Activated CD4-positive, alpha-beta memory T cell treated with anti-CD3 and anti-CD28 coated beads, Interleukin-2, amount 10 ng/mL, durations not matched to agents 7 days and 5 days (primary cell): ENCODE measurements at places on chromosomes 1 and 21. TPM values are rescaled to one million over a fixed set of nuclear protein-coding genes. Genes with fewer than 3 reads are reported as not detected.
A peak's percentile ranks its signal among the peaks of the same experiment; 100 is the strongest.

ADORA1 gene
- total RNA-seq: not detected

GREM2 gene
- 1.4 TPM for total RNA-seq

NR5A2 gene
- 0.13 TPM for total RNA-seq

ELOVL1 gene
- 74.1 TPM for total RNA-seq

PADI4 gene
- total RNA-seq: not detected

CELA2B gene
- not detected for total RNA-seq

- H3K36me3 ChIP-seq: peaks cover 90% of the 10 kb centered on the region
- no peak for DNase-seq
- no peak overlapping the region for H3K4me3 ChIP-seq
- H3K4me1 ChIP-seq: peaks cover 73% of the 10 kb centered on the region
- no peak overlapping the region for H3K27ac ChIP-seq
Measured at GRCh38 chr1:175172503-175172902, 20.1 kb downstream of the KIAA0040 start.

DNA sequence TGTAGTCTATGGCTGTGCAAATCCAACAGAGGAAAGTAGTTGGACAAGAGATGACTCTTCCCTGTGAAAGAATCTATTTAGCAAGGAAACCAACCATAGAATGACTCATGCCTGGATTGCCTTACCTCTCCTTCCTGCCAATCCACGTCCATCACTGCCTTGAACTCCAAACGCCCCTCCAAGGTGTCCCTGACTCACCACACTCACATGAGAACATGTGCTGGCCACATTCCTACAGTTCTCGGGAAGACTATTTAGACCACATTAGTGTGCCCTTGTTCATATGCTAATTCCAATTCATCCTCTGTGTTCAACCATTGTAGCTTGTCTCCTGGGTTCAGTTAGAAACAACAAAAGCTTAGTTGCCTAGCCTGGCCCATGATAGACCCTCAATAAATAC, 157.3 kb downstream of the SLC30A10 start:
- no peaks in the 10 kb centered on the region for H3K4me1 ChIP-seq
- no peak for DNase-seq
- no peaks in the 10 kb centered on the region for H3K27me3 ChIP-seq
- no peak overlapping the region for H3K27ac ChIP-seq
- no peaks in the 10 kb centered on the region for H3K36me3 ChIP-seq
- no peak overlapping the region for H3K4me3 ChIP-seq

GRCh38 chr1:204872262-204872881, 1.7 kb downstream of the NFASC start:
- H3K4me1 ChIP-seq: no peaks in the 10 kb centered on the region
- no peak for DNase-seq
- H3K27ac ChIP-seq: no peak overlapping the region
- H3K4me3 ChIP-seq: no peak overlapping the region
- no peaks in the 10 kb centered on the region for H3K36me3 ChIP-seq

DNA sequence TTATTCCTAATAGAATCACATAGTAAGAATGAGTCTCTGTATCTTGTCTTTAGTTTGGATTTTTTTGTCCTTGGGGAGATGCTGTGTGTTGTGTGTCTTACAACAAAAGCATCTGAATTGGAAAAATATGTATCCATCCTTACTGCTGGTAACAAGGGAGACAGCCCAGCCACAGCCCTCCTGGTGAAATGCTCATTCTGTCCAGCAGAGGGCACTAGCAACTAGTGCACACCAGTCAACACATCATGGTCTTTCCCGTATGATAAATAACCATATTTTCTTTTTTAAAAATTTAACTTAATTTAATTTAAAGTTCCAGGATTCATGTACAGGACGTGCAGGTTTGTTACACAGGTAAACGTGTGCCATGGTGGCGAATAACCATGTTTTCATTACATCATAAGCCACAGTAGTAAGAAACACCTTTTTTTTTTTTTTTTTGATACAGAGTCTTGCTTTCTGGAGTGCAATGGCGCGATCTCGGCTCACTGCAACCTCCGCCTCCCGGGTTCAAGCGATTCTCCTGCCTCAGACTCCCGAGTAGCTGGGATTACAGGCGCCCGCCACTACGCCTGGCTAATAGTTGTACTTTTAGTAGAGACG, 245.1 kb downstream of the PTBP2 start:
- no peak overlapping the region for H3K4me3 ChIP-seq
- DNase-seq: peak; percentile 75
- H3K27me3 ChIP-seq: peaks cover 25% of the 10 kb centered on the region
- no peaks in the 10 kb centered on the region for H3K36me3 ChIP-seq

DNA sequence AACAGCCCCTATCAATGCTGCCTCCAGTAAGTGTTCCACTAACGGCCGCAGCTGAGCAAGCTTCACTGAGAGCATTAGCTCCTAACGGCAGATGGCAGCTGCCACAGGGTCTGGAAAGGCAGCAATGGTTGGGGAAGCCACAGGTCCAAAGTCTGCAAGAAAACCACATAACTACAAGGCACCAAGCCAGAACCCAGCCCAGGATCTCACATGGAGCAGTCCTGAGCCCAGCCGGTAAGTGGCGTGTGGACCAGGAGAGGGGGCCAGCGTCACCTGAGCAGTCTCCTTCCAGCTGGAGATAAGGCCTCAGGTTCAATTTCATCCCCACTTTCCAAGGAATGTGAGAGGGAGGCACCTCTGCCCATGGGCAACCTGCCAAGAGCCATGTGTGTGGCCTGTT, 13.2 kb downstream of the SYT2 start:
- H3K27me3 ChIP-seq: peaks cover 50% of the 10 kb centered on the region
- H3K27ac ChIP-seq: no peak overlapping the region
- H3K4me3 ChIP-seq: no peak overlapping the region
- no peaks in the 10 kb centered on the region for H3K36me3 ChIP-seq
- peaks cover 12% of the 10 kb centered on the region for H3K4me1 ChIP-seq
- no peak for DNase-seq

DNA sequence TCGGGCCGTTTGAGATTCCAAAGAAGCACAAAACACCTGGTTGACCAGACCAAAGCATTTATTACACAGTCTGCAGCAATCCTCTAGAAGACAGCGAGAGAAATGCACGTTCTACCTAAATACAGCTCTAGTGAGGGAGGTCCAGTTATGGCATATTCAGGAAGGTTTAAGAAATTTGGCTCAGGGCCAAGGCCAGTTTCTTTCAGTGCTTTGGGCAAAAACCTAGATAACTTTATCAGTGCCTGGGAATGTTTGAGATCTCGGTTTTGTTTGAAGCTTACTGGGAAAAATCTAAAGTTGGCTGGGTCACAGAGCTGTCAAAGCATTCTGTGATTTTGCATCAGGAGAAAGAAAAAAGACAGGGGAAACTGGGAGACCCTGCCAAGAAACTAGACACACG, 514.0 kb upstream of the TMPRSS15 start:
- H3K27me3 ChIP-seq: no peaks in the 10 kb centered on the region
- no peak overlapping the region for H3K27ac ChIP-seq
- H3K4me3 ChIP-seq: no peak overlapping the region
- DNase-seq: no peak
- H3K4me1 ChIP-seq: no peaks in the 10 kb centered on the region
- no peaks in the 10 kb centered on the region for H3K36me3 ChIP-seq

DNA sequence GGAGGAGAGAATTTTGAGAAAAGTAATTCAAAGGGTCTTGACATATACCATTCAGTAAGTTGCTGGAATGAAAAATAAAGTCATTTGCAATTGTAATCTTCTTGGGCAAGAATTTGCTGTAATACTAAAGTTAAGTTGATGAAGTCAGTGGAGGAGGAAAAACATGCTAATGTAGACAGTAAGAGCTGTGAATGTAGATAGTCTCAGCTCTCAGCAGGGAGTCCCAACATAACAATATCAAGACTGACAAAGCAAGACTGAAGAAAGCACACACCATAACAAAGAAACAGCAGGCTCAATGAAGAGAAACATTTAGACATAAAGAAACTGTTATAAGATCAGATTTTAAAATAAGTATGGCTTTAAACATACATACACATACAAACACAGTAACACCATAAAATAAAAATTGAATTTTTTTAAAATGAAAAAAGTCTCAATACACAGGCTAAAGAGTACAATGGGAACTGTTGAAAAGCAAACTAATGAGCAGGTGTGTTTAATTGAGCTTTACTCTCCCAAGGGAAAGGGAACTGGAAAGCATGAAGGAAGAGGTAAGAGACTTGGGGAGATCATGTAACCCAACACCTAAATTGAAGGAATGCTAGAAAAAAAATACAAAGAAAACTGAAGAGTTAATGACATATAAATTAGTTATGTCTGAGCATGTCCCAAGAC, 336.3 kb upstream of the NCAM2 start:
- H3K36me3 ChIP-seq: no peaks in the 10 kb centered on the region
- no peaks in the 10 kb centered on the region for H3K4me1 ChIP-seq
- no peak for DNase-seq
- no peak overlapping the region for H3K4me3 ChIP-seq

DNA sequence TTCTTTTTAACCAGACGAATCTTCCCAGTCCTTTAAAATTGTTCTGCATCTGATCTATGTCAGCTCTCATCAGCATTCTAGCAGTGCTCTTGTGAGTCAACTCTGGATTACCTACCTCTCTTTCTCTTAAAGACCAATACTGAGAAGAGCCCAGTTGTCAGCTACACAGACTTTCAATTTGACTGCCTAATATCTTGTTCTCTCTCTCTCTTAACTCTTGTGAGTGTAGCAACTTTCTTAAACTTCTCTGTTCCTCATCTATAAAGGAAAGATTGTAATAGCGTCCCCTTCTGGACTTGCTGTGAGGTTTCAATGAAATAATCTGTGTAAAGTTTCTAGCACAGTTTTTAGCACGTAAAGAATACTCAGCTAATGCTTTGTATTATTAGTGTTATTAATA, 499.3 kb upstream of the ADAMTS5 start:
- DNase-seq: no peak
- H3K4me1 ChIP-seq: no peaks in the 10 kb centered on the region
- H3K4me3 ChIP-seq: no peak overlapping the region
- H3K36me3 ChIP-seq: no peaks in the 10 kb centered on the region
- no peaks in the 10 kb centered on the region for H3K27me3 ChIP-seq

- no peaks in the 10 kb centered on the region for H3K36me3 ChIP-seq
- H3K27me3 ChIP-seq: peaks cover 5% of the 10 kb centered on the region
- H3K4me1 ChIP-seq: no peaks in the 10 kb centered on the region
- H3K27ac ChIP-seq: no peak overlapping the region
- no peak for DNase-seq
Measured at GRCh38 chr1:176558561-176558960, 95.6 kb downstream of the PAPPA2 start.

DNA sequence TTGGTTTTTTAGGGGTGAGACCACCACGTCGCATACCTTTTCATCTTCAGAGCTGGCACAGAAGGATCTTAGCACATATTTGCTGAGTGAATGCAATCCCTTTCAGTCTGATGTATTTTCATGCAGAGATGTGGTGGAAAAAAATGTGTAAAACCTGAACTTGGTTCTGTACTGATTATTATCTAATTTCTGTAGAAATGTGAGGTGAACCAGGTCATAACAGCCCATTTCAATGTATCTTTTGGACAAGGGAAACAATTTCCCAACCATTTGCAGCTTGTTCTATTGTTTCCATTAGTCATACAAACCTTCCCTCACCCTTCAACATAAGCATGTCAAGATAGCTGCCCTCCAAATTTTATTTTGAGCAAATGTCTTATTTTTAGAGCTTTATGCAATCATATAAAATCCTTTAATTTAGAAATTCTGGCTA, 46.8 kb upstream of the RUNX1 start:
- H3K4me1 ChIP-seq: peaks cover 28% of the 10 kb centered on the region
- H3K36me3 ChIP-seq: peaks cover 13% of the 10 kb centered on the region
- no peak overlapping the region for H3K4me3 ChIP-seq
- DNase-seq: no peak

DNA sequence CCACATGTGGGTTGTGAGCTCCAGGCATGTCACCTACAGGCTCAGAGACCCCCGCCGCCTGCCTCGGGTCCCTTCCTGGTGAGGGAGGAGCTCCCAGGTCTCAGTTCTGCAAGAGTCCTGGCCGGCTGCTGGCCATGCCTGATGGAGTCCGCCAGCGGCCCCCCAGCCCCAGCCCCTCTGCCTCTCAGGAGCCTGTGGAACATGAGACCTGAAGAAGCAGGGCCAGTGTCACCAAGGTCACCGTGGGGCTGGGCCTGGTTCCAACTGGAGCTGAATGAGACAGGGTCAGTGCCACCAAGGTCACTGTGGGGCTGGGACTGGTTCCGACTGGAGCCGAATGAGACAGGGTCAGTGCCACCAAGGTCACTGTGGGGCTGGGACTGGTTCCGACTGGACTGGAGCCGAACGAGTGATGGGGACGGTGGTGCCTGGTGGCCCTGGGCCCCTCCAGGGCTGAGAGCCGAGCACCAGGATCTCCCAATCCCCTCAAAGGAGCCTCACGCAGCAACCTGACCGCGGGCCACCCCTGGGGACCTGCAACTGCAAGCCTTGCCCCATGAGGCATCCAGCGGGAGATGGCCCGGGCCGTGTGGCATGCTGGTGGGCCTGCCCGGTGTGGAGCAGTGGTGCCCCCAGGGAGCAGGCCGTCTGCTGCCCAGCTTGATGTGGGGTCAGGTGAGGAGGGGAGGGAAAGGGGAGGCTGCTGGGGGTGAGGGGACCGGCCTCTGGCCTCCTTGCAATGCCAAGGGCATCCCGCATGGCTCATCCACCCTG, 14.5 kb upstream of the PTTG1IP start:
- H3K4me3 ChIP-seq: no peak overlapping the region
- peaks cover 6% of the 10 kb centered on the region for H3K4me1 ChIP-seq
- H3K27ac ChIP-seq: no peak overlapping the region
- H3K36me3 ChIP-seq: peaks cover 51% of the 10 kb centered on the region
- no peak for DNase-seq
- no peaks in the 10 kb centered on the region for H3K27me3 ChIP-seq

GRCh38 chr1:76843821-76844464, 23.3 kb upstream of the ST6GALNAC5 start:
- H3K27ac ChIP-seq: no peak overlapping the region
- H3K36me3 ChIP-seq: no peaks in the 10 kb centered on the region
- peaks cover 5% of the 10 kb centered on the region for H3K4me1 ChIP-seq
